ENCODE measurements at places on chromosomes 12 and 14.

DNA sequence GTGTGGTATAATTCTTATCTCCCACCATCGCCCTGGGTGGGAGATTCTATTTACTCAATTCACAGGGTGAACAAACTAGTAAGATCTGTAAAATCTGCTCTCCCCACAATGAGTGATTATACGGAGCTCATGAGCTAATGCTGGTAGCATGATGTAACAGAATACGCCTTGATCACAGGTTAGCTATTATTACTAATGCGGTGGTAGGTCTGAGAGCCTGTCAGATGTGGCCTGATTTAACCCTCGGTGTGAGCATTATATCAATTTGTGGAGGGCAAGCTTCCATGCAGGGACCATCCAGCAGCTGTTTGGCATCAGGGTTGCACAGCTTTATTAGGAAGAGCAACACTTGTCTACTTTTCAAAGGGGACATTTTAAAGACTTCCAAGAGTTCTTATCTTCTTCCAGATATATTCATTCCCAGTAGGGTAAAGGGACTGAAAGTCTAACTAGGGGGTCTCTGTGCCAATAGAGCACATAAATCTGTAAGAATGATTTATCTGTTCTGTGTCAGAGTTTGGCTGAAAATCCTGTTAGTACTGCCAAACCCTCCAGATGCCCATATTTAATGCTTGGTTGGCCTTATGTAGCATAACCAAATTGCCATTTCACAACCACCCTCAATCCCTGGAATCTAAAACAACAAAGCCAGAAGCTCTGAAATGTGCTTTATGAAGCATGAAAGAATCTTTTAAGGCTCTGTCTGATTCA lies 18.7 kb downstream of the TSHR start:
- DNase-seq = no peak

DNA sequence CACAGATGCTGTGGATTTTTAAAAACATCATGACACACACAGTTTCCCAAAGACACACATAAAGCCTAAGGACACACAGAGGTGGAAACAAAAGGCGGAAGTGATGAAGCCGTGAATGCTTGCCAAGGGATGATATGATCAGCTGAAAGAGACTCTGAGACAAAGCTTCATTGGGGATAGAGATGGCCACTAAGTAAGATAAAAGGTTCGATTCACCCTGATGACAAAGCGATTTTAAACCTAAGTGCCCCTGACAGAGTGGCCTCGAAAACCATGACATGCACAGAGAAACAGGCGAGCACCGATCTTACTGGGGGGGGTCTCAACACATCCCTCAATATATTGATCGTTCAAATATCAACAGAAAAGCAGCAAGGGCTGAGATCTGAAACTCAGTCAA lies 20.3 kb upstream of the EIF5 start:
- peak; percentile 80 for DNase-seq

DNA sequence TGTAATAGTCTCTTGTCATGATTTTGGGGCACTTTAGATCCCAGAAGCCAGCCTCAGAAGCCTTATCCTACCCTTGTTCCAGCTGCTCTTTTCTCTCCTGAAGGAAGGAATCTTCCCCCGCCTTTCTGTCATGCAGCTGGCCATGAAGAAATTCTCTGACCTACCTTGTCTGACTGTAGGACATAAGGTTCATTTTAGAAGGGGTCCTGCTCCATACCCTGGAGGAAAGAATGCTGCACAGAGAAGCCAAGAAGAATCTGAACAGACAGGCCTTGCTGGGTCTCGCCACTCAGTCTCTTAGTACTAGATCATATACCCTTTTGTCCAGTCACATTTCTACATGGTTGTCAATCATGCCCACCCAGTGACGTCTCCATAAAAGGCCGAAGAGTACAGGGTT lies 6.2 kb upstream of the TMCC3 start:
- DNase-seq = no peak

DNA sequence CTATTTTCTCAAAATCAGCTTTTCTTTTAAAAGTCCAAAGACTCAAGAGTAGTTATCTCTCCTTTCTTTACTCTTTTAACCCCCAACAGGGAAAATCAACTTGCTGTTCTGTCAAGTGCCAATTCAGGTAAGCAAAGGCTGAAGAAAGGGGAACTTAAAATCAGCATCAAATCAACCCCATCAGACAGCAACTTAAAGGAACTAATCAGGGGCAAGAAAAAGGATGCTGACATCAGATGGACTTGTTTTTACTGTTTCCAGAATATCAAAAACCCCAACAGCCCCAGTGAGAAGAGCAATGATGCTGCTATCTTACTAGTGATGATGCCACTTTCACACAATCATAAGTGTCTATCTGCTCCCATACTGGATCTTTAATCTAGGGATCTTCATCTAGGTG lies 3.4 kb downstream of the BAZ2A start:
- DNase-seq = no peak

DNA sequence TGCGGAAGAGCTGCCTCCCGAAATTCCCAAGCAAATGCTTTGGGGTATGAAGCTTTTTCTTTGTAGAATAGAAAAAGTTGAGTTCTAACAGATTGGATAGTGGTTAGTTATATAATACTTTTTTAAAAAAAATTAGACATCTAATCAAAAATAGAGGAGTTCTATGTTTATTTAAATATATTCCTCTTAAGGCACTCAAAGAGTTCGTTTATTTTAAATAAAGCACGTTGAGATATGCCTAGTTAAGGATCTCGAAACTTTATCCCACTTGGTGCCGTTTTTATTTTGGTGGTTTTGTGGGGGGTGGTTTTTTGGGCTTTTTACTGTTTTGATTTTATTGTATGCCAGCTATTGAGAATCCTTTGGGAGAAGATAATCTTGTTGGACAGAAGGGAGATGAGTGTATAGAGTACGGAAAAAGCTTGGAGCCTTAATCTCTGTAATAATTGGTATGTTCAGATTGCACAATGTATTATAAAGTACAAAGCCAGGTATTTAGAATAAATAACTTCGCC lies 10.7 kb upstream of the SNAPC1 start:
- DNase-seq = no peak

GRCh38 chr14:20434701-20435581 lies 1.0 kb downstream of the KLHL33 start:
- no peak for DNase-seq

GRCh38 chr14:35419429-35419841 lies 14.9 kb upstream of the NFKBIA start:
- no peak for DNase-seq

DNA sequence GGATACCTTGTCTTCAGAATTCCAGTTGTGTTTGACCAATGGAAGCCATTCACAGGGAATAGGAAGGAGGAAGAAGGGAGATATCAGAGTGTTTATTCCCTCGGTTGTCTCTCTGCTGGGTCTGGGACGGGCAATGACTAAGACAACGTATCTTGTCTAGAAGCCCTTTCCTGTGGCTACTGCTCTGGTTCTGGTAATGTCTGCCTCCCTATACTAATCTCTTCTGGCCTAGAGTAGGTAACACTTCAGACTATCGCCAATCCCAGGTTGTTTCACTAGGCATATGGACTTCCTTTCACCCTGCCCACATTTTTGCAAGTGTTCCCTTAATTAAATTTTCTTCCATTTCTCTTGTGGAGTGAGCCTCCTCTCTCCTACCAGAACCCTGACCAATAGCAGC lies 687.7 kb upstream of the TBX3 start:
- DNase-seq = no peak

GRCh38 chr12:116200812-116201211 lies 76.7 kb downstream of the MED13L start:
- peak; percentile 73 for DNase-seq

DNA sequence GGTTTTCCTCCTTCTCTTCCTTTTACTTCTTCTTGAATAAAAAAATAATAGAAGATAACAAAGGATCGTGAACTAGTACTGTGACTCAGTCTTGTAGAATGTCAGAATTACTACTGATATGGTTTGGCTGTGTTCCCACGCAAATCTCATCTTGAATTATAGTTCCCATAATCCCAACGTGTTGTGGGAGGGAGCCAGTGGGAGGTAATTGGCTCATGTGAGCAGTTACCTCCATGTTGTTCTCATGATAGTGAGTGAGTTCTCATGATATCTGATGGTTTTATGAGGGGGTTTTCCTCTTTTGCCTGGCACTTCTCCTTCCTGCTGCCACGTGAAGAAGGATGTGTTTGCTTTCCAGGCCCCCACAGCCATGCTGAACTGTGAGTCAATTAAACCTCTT lies 549.6 kb downstream of the DIO2 start:
- DNase-seq = no peak

DNA sequence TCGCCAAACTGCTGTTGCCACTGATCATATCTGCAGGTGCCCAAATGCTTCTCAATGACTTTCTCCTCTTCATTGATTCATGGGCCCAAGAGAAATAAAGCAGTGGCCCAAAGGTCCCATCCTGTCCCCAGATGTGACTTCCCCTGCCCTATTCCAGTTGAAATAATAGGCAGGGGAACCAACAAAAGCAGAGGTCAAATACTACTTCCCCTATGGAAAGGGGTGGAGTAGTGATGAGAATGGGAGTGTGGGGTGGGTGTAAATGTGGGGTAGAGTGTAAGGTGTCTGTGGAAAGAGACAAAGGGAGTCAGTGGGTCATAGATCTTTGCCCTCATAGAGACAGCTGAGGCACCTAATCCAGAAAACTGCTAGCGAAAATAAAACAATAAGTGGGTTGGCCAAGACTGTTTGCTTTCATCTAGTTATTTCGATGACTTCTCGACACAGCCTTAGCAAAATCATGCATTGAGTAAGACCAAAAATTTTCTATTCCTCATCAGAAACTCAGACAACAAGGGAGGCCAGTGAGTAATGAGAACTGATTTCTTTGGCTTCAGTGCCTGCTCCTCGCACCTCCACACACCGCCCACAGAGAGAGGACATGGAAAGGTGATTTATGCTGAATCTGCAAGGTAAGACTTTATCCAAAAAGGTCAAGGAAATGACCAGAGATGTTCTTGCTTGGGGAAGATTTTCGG lies 10.9 kb upstream of the IL22 start:
- no peak for DNase-seq

GRCh38 chr12:47818467-47819137 lies 1.1 kb downstream of the HDAC7 start:
- DNase-seq = peak; percentile 63

DNA sequence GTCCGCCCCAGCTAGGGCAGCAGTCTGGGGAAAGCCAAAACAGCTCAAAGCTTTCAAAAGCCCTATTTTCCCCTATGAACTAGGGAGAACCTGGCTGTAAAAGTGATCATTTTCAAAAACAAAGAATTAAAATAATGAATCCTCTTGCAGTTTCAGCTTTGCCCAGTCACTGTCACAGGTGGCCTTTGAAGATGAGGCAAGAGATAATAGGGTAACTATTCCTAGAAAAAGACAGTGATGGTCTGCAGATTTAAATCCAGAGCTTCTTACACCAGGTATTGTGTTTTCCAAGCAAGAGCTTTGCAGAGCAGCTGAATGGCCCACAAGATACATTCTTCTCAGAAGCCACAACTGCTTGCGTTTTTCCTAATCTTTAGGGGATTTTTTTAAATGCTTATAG lies 80.2 kb upstream of the NUDT4 start:
- DNase-seq = no peak

DNA sequence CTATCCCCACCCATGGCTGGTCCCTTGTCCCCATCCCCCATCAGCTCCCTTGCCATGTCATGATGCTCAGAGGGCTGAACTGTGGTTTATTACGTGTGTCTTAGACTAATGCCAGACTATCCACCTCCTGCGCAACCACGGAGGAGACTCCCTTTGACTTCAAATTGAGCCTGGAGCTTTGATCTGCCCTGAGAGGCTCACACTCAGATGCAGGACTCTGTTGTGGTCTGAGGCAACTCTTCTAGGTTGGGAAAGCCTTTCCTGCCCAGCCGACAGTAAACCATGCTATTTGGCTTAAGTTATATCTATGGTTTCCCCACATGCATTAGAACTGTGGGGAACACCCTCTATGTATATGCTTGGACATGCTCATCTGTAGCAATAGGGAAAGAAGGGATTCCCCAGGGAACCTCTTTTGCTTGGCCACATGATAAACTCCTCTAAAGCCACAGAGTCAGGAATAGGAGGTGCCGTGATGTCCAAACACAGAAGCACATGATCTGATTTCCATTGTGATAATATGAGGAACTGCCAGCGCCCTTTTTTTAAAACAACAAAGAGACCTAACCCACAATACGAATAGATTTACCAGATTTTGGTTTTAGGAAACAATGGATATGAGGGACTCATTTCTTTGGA lies 11.1 kb upstream of the LGALS3 start:
- peak; percentile 84 for DNase-seq

DNA sequence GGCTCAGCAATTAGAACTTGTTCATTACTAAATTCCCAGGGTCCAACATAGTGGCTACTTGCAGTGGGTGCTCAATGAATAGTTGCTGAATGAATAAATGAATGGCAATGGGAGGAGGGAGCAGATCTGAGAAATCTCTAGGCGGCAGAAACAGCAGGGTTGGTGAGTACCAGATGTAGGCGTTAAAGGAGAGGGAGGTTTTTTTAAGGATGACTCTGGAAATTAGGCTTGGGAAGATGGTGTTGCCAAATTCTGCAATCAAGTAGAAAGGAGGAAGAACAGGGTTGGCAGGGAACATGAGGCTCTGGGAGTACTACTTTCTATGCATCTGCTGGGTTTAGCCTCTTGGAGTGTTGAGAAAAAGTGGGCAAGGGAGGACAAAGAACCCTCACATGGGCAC lies 207.1 kb downstream of the APAF1 start:
- DNase-seq = no peak

DNA sequence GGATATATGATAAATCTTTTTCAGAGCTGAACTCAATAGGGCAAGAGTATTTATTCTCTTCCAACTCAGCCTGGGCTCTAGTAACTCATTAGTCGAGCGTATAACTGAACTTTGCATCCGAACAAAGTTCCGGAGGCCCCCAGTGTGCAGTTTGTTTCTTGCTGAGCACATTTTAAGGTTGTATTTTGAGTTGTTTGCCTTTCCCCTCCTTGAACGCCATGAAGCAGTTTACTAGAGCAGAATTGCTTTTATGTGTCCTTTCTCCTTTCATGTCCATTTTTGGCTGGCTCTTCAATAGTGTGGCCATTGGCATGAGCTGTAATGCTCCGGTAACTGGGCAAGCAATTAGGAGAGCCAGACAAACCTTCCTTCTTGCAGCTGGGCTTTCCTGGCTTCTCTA lies 105.3 kb downstream of the WIF1 start:
- DNase-seq = no peak

GRCh38 chr12:121026274-121027045 lies 10.2 kb upstream of the C12orf43 start:
- peak; percentile 25 for DNase-seq

- DNase-seq = peak; percentile 71
Measured at GRCh38 chr12:118061873-118062843, 1.2 kb upstream of the WSB2 start.

GRCh38 chr14:53055003-53055402 lies 98.1 kb downstream of the DDHD1 start:
- DNase-seq = peak; percentile 81

- peak; percentile 68 for DNase-seq
Measured at GRCh38 chr12:53053218-53054111, 3.6 kb downstream of the TNS2 start.

- peak; percentile 50 for DNase-seq
Measured at GRCh38 chr12:69469854-69470188, 367 bp upstream of the FRS2 start.

DNA sequence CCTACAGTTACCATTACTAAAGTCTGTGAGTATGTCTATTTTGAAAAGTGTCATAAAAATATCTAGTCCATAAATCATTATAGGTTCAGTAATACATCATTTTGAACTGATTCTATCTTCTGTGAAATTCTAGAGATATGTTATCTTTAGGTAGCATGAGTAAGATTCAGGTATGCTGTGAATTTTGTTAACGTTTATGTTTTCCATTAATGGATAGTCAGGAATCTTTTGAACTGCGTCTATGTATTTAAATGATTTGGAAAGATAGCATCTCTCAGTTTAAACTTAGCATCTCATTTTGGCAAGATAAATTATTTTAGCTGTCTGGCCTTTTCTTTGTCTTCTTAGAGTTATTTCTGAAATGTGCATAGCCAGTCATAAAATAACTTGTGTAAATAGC lies 8.3 kb downstream of the ALG10B start:
- no peak for DNase-seq
